ENCODE measurements at places on chromosomes 16 and 17.
A peak's percentile ranks its signal among the peaks of the same experiment; 100 is the strongest.

- no peak for DNase-seq
These were observed 20.6 kb downstream of the BLMH start for GRCh38 chr17:30271102-30271501.

GRCh38 chr17:60656499-60656898 lies 21.2 kb upstream of the BCAS3 start:
- no peak for DNase-seq

- DNase-seq: peak; percentile 23
These were observed 143.1 kb downstream of the CDH13 start for GRCh38 chr16:82769845-82770244.

DNA sequence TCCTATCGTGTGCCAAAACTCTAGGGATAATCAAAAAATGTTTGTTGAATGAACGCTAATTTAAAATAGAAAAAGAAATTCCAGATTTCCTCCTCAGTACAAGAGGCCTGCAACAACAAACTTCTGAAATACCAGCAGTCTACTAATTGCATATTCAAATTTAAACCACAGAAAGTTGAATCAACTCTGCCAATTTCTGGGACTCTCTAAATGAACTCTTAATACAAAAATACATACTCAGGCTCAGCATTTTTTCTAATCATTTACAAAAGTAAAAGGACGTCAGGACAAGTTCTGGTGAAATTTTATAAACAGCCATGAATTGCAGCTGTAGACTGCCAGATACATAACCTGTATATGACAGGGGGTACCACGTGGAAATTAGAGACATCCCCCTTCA lies 49.0 kb downstream of the KANSL1 start:
- DNase-seq: no peak

GRCh38 chr16:86994215-86994614 lies 323.0 kb downstream of the C16orf95 start:
- DNase-seq: no peak

DNA sequence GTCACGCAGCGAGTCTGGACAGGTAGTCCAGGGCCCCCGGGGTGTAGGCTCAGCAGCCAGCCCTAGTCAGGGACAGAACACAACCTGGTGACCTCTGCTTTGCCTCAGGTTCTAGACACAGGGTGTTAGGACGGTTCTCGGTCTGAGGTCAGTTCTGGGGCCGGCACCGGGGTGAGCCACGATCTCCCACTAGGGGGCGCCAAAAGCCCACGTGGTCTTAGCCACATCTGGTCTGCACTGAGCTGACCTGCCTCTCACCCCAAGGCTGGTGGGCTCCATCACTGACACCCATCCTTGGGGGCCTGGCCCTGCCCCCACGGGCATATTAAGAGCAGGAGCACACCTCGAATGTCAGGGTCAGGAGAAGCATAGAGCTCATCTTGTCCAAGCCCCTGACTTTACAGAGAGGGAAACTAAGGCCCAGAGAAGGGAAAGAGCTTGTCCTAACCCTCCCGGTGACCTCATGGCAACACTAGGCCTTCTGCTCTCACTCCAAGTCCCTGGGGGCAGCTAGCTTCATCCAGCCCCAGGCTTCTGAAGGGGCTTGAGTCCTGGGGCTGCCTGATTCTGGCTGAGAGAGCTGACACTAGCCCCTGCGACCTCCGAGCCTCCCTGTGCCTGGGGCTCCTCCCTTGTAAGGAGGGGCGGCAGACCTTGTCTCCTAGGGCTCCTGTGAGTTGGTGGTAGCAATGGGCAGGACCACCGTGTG lies 9.0 kb downstream of the SLC5A10 start:
- peak; percentile 13 for DNase-seq

DNA sequence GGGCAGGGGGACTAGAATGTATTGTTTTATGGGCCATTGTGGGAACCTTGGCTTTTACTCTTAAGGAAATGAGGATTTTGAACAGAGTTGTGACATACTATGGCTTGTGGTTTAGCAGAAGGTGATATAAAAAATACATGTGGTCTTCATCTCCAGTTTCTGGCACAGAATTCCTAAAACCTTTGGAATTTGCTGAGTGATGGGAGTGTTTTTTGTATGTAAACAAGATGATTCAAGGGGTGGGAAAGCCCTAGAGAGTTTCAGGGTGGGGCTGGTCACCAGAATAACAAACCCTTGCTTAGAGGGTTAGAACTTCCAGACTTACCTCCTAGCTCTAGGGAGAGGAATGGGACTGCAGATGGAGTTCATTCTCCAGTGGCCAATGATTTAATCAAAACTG lies 316.1 kb downstream of the PHKB start:
- DNase-seq: no peak

GRCh38 chr16:9135797-9136196 lies 44.4 kb downstream of the HAPSTR1 start:
- DNase-seq: no peak

DNA sequence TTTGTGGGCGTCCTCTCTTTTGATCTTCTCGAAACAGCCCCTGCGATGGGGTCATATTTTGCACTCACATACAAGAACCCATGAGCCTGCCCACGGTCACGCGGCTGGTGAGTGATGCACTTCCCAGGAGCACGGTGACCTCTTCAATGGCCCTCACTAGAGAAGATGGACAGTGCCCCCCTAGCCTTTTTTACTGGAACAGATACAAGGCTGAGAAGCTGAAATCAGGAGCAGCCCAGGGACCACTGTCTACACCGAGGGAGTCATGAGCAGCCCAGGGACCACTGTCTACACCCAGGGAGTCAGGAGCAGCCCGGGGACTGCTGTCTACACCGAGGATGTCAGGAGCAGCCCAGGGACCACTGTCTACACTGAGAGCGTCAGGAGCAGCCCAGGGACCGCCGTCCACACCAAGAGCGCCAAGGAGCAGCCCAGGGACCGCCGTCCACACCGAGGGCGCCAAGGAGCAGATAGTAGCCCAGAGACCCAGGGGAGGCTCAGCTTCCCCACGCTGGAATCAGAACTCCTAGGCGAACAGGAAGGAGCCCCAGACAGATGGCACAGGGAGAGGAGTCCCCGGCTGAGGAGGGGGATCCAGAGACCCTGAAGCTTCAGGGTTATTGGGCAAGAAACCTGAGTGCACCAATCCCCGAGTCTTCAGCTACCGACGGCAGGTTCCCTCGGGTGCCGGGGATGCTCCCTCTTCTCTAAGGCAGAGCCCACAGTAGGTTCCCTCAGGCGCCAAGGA lies 23.7 kb downstream of the ACSF3 start:
- DNase-seq: no peak

Measured in NCI-H1092 (cell line).